ENCODE measurements at places on chromosomes 3 and 15.

DNA sequence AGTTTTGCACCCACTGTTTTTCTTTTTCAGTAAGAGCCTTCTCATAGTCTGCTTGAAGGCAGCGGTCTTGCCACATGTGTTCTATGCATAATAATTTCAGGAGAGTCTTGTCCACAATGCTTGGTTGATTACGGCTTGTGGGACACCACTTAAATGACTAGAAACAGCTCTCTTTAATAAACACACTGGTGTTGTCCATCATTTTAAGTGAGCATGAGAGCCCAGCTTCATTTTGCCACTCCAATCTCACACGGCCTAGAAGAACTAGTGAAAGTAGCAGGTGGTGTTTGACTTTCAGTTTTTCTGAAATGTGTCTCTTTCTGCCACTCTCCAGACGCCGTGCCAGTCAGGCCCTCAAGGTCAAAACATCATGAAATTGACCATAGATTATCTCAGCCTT is 292.1 kb downstream of the LPP start:
- no peak for DNase-seq

DNA sequence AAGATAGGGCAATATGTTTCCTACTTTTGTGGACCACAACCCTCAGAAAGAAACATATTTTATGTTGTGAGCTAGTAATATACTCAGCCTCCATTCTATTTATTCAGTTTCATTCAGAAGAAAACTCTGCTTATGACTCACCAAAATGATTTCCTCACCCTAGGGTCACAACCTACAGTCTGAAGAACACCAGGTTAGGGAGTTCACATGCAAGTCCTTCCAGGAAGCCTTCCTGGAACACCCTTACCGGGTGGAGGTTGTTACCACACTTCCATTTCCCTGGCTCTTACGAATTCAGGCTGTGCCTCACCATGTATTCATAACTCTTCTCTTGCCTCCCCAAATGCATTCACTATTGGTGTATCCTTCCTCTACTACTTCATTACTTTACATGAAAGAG is 228.0 kb upstream of the ADAMTS9 start:
- no peak for DNase-seq

DNA sequence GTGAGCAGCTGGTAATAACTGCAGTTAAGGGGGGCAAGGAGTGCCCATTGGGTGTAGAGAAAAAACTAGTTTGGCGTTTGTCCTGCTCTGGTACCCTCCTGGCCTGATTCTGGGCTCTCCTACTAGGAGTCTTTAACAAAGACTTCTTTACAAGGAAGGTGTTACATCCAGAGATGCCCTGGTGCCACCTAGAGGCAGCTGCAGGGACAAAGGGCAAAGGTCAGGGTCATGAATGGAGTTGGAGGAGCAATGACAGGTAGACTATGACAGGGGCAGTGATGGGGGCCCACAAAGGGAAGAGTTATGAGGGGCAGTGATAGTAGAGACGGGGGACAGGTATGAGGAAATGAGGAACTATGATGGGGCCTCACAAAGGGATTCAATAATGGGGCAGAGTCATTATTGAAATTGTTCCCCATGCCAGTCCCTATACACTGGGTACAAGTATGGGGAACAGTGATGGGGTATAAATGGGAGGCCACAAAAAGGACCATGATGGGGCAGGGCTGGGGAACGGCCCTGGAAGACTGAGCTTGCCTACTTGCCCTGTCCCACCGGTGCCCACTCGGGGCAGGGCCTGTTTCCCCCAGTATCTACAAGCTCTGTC is 7.9 kb downstream of the CCDC71 start:
- no peak for DNase-seq

GRCh38 chr3:124671106-124671505 is 59.1 kb upstream of the UMPS start:
- DNase-seq = no peak

GRCh38 chr3:129315998-129316247 is 37.3 kb downstream of the HMCES start:
- no peak for DNase-seq

Measured in fibroblast of skin of left quadriceps (primary cell).